CMK (cell line): ENCODE measurements at places on chromosomes 5 and 9.

- no peak for DNase-seq
Observed at GRCh38 chr5:93062548-93062947, 518.5 kb downstream of the NR2F1-AS1 start.

- DNase-seq: no peak
Observed at GRCh38 chr9:35673132-35674024, at the start of gene CA9. TSS of gene CA9 (plus strand) at chr9:35673928. CDS start at chr9:35673960, 32 bp downstream.

DNA sequence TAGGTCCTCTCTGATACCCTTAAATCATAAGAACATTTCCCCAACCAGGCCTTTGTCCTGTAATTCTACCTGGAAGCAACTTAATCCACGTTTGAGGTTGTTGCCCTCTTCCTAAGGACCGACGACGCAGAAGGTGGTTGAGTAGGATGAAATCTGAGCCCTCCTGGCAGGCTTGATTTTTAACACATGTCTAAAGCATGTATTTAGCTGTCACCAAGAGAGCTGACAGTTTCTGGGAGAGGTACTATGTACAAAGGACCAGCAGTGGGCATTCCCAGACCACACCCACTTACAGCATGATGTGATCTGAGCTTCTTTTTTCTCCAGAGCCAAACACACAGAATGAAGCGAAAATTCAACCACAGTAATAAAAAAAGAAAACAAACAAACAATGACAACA is 260.9 kb downstream of the SH3GL2 start:
- no peak for DNase-seq

DNA sequence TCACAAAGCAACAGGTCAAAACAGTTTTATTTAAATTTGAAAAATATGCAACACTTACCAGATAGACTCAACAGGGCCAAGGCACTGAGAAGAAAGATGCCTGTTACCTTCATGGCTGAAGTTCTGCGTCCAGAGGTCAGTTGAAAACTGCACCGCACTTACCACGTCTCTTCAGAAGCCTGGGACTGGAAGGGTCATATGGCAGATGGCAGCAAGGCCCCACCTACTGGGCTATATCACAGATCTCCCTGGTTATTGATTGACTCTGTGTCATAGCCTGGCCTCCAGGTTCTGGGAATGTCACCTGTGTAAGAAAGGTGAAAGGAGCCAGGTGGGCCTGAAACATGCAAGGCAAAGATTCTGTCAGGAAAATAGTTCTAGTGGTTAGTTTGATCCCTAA is at the start of gene SPINK1:
SPINK1 (minus strand) TSS at position 207 of the 400 bp plus-strand sequence; CDS start at position 113, 94 bp downstream.
- DNase-seq: no peak

GRCh38 chr9:14018081-14018480 is 295.9 kb downstream of the NFIB start:
- DNase-seq: no peak

DNA sequence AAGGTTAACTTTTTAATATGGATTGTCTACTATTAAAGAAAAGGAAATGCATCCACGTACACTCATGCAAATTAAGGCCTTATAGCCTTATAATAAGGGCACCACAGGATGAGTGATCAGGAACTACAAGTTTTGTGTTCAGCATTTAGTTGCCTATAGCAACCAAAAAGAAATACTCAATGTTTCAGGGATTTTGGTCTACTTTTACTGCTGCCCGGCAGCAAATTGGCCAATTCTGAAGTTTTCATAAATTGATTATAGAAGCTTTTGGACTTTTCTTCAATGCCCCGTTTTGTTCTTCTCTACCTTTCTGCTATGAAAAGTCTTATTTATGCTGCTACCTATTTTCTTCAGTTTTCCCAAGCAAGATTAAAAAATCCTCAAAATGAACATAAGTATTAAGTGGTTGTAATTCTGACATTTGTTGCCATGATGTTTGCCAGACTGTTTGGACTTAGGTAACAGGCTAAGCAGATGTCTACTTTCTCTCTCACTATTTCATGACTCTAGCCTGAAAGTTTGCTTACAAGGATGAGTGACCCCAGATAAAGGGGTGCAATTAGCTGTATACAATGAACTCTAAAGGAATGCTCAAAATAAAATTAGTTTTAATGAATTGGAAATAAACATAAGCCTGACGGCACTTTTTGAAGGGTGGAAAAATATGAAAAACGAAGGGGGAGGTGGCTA is 391.5 kb upstream of the DAB2 start:
- no peak for DNase-seq

DNA sequence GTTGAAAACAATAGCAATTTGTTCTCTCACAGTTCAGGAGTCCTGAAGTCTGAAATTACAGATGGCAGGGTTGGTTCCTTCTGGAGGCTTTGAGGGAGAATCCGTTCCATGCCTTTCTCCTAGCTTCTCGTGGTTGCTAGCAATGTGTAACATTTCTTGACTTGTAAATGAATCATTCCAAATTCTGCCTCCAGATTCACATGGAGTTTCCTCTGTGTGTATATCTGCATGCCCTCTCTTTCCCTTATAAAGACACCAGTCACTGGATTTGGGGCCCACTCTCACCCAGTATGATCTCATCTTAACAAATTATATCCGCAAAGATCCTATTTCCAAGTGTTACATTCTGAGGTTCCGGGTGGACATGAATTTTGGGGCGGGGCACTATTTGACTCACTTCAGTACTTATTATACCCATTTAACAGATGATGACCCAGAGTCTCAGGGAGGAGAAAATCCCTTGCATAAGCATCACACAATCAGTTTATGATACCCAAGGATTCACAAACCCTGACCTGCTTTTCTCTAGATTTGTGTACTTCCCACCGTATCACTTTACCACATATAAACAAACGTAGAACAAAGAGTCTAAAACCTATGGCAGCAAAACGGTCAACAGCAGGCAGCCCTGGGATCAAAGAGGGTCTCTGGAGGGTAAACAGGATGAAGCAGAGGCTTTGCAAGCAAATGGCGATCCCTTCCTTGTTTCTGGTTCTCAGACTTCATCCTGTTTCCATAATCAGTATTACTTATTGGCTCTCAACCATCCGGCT is 93.7 kb downstream of the C9orf152 start:
- DNase-seq: no peak

GRCh38 chr9:84667571-84668195 is 1.8 kb upstream of the NTRK2 start:
- DNase-seq: no peak

DNA sequence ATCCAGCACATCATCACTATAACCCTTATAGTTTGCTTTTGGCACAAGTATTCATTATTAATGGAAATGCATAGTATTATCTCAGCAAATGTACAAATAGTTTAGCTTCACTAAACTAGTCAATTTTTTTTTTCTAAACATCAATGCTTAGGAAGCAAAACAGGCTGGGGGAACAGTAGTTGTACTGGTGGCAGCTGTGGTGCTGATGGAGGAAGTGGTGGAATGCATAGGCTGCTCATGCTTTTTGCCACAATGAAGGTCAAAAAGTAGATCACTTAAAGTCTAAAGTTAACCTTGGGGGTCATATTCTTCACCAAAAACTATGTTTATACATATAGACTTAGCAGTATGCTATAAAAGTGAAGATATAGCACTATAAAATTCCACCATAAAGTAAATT is 36.3 kb upstream of the CDKN2B start:
- DNase-seq: no peak

GRCh38 chr5:120372899-120373298 is 91.2 kb upstream of the PRR16 start:
- no peak for DNase-seq

DNA sequence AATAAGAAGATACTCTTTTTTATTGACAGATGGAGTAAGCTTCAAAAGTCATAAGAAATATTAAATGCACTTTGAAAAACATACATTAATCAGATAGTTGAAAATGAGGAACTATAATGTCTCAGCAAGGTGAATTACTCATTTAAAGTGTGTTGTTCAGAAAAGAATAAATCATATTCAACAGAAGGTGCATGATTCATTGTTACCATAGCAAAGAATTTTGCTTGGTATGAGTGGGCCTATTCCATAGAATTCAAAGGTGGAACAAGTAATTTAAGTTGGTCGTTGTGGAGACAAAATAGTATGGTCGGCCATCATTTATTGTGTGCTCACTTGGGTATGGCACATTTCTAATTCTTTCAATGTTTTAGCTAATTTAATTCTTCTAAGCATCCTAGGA is 1920.2 kb upstream of the CDH9 start:
- no peak for DNase-seq

GRCh38 chr5:172733131-172733973 is 37.6 kb downstream of the DUSP1 start:
- no peak for DNase-seq

DNA sequence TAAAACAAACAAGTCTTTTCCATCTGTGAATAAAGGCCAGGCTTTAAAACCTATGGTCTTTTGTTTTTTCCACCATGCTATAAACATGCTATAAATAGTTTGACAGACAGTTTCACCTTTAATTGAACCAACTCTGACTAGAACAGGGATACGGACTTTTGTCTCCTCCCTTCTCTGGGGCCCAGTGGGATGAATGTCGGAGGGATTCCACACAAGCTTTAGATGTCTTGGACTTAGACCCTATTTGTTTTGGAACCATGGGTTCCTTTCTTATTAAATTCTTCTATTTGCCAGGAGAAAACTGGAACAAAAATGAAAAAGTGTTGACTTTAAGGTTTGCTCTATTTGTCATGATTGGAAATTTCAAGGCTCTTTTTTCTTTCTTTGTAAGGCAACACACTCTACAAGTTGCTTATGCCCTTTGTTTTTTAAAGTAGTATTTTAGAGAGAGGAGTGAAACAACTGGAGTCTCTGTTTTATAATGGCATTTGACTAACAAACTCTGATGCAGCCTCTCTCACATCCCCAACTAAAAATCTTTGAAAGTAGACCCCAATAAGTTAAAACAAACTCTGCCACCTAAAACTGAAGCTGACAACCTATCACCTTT is 145.3 kb downstream of the MLLT3 start:
- DNase-seq: no peak

DNA sequence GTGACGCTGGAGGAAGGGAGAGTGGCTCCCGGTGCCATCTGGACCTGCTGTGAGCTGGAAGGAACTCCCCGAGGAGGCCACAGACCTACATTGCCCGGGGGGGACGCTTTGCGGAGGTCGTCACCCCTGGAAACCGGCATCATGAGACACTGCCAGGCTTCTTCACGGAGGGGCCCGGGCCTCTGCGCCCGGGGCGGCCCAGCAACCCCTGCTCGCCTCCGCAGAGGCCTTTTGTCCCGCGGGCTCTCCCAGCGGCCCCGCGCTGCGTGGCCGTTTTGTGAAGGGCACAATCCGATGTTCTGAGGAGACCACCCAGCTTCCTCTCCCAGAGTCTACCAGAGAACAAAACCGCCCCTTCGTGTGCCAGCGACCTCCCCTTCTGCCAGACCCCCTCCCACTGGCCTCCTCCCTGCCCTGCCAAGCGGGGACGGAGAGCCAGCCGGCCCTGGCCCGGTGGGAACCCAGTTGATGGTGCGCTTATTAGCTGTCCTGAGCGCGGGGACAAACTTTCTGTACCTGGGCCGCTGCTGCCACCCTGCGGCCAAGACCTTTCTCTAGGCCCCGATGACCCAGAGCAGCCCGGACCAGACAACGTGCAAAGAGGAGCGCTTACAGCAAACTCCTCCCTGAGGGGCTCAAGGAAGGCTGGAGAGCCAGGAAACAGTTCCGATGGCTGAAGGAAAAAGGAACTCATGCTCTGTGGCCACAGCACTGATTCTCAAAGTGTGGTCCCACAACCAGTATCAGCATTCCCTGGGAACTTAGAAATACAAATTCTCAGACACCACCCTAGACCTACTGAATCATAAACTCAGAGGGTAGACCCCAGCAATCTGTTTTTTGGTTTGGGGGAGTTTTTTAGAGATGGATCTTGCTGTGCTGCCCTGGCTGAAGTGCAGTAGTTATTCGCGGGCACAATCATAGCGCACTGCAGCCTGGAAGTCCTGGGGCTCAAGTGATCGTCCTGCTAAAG is 86.7 kb downstream of the SLC1A3 start:
- no peak for DNase-seq

GRCh38 chr9:107348836-107349235 is 65.8 kb downstream of the RAD23B start:
- DNase-seq: no peak

DNA sequence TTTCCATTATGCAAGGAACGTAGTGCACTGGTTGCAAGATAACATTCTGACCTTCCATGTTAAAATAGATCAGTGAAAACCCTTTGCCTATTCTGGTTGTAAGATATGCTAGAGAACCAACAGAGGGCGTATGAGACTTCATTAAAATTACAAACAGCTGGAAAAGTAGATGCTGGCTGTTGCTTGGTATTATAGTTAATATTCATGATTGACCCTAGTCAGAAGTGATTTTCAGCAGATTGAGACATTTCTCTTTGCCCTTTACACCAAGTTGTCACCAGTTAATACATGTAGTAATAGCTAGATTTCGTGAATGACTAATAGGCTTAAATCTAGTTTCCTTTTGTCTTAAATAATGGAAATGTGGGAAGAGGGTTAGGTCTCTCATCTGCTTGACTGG is 13.8 kb upstream of the FGF18 start:
- DNase-seq: no peak

DNA sequence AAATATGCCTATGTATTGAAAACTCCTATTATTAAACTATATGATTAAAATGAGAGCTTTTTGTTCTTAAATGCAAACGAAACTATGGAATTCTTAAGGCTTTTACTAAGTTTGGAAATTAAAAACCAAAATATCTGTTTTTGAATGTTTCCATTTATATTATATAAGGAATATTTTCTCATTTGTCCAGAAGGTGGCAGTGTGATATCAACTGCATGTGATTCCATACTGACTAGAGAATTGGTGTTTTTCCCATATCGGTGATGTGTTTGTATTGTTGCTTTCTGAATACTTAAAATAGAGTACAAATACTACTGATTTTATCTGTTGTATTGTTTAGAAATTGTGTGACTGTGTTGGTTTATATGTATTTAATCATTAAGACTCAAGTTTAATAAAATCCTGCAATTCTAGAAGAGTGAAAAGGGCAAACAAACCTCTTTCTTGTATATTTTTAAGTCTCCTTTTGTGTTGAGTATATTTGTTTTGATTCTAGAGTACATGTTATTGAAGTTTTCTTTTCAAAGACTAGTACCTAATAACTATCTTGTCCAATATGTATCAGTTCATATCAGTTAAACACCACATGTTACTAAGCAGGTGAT is 320.8 kb downstream of the CCDC171 start:
- no peak for DNase-seq

DNA sequence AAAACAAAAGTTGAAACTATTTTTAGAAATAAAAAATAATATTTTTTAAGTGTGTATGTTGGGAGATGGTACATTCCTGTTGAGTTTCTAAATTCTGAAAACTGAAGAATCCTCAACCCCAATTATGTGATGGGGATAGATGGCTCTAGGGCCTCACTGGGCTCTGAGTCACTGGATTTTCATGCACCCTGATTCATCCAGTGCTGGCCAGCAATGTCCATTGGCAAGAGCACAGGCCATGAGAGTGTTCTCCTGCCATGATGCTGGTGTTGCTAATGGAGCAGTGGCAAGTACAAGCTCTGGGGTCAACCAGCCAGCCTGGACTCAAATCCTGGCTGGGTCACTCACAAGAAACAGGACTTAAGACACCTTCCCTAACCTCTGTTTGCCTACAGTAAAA is 23.3 kb downstream of the SMIM23 start:
- no peak for DNase-seq

DNA sequence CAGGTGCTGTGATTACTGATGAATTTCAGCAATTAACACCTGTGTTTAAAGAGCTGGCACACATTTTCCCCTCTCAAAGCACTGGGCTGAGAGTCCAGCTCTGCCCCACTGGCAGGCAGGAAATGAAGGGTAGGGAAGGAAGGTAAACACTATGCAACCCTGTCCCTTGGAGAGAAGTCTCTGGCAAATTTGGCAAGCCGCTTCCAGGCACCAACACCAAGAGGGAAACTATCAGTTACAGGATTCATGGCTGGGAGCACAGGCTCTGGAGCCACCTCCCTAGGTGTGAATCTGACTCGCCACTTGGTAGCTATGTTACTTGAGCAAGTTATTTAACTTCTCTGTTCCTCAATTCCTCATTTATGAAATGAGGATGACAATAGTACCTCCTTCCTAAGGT is 3.3 kb downstream of the ANKS6 start:
- DNase-seq: no peak
